Stimulated activated CD8-positive, alpha-beta memory T cell treated with anti-CD3 and anti-CD28 coated beads, Interleukin-4, amount 100 ng/mL, for 48 hours (primary cell): ENCODE measurements at places on chromosomes 12 and 14.

- DNase-seq: no peak
Observed at GRCh38 chr12:67650388-67651131, 2.0 kb downstream of the DYRK2 start.

- no peak for DNase-seq
Observed at GRCh38 chr14:95406756-95407277, 87.1 kb upstream of the CLMN start.

- peak; percentile 56 for DNase-seq
Observed at GRCh38 chr14:60723116-60723906, 840 bp downstream of the SIX4 start.

- DNase-seq: no peak
Observed at GRCh38 chr12:53729644-53730043, 2.4 kb upstream of the CALCOCO1 start.

GRCh38 chr14:78363008-78363407 is 192.8 kb downstream of the NRXN3 start:
- DNase-seq: no peak

- DNase-seq: no peak
Observed at GRCh38 chr14:53048631-53049030, 97.8 kb upstream of the FERMT2 start.

GRCh38 chr12:90978117-90978770 is 23.3 kb upstream of the CCER1 start:
- DNase-seq: no peak
